ENCODE measurements at places on chromosomes 1 and 21.

DNA sequence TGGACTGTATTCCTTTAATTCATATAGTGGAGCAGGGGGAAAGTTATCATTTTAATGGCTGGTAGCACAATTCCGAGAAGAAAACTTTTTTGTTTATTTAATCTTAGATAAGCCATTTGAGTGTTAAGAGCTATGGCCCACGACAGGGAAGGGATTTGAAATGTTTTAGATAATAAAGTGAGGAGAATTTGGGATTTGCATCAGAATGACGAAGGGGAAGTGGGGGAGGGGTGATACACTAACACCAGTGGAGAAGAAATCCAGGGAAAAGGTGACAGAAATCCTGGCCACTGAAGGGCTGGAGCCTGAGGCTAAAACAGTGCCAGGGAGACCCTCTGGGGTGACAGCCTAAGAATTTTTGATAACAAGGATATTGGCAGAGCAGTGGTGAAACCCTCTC is 21.0 kb downstream of the LEPR start:
- DNase-seq = no peak

DNA sequence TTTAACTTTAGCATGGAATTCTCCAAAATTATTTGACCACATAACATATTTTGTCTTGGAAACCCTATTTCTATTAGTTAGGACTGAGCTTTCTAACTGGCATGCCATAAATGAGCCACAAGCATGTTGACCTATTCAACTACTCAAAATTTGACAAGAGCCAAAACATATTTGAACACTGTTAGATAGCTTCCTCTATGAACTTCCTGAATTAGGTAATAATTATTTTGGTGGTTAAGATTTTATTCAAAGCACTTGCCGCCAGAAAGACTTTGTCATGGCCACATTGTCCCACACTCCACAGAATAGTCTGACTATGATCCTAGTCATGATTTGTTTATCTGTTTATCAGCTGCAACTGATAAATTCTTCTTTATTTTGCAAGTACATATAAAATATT is 23.1 kb upstream of the CTPS1 start:
- no peak for DNase-seq

GRCh38 chr1:2126331-2127186 is 68.0 kb downstream of the FAAP20 start:
- no peak for DNase-seq

DNA sequence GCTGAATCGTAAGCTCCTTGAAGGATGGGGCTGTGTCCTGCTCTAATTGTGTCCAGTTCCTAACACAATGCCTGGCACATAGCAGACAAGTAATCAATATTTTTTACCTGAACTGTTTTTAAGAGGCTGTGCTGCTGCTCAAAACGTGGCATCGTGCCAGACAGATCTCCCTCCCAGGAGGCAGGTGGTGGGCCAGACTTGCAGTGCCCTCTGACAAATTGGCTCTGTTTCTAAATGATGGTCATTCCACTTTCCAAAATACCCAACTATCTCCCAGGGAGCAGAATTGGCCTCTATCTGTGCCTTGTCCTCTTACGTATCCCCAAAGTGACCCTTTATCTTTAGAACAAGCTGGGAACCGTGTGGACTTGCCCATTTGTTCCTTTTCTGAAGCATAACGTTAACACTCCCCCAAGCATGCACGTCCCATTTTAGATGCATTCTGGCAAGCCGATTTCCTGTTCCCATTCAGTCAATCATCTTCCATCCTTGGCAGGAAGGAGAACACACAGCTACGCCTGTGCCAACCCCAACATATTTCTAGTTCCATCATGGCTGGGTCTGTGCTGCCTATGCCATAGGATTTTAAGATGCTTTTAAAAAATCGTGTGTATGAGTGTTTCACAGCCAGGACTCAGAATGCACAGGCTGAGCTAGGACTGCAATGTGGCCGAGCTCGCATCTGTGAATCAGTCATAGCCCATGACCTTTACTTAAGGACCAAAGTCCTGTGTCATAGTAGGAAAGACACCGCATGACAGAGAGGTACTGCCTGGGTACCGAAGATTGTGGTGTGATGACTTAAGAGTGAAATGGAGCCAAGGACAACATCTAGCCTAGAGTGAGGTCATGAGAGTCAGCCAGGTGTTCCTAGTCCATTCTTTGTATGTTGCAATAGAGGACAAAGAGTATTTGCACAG is 408.6 kb downstream of the PRDM2 start:
- DNase-seq = no peak

DNA sequence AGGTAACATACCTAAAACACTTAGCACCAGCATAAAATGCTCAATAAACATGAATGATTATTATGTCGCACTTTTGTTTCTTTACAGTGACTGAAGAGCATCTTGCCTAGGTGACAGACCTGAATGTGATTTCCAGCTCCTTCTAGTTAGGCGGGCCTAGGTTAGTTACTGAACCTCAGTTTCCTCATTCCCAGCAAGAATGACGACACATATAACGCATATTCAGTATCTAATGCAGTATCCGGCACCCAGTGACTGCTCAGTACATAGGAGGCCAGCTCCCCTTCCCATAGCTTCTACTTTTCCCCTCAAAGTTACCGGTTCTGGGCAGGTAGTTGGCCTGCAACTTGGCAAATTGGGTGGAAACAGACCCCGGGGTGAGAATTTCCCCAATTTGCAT is 763 bp downstream of the AUNIP start:
- DNase-seq = no peak
